NCI-H1092 treated with DMSO at 0.1 percent for 48 hours (cell line): ENCODE measurements at places on chromosomes 6 and 20.

GRCh38 chr20:3896853-3897583 lies 7.8 kb downstream of the PANK2 start:
- no peak for DNase-seq

DNA sequence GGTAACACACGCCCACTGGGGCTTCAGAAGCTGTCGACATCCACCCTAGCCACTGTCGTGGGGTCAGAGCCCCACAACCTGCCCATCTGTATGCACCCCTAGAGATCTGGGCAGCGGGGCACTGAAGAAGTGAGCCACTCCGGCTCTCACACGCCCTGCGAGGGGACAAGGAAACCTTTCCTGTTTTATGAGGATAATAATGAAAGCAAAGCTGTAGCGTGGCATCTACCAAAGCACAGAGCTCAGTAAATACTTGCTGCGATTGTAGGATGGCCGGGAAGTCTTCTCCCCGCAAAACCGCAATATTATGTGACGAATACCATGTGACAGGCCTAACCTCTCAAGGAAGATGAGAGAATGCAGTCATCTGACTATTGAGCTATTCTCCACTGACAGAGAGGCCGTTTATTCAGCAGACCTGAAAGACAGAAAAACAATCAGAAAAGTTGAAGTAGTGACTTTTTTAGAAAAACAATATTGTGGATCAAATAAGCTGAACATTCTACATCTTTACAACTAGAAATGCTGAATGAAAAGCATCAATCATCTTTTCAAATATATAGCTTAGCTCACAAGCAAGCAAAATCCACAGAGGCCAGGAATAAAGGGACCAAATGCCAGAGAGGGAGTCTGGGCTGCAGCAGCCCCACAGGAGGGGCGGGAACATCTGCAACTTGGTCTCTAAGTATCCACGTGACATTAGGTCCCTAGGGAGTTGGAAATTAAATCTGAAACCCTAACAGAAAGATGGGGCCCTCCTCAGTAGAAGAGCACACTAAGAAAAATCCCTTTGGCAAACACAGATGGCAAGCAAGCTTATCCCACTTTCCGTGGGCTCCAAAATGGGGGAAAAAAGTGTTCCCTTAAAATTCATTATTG lies 207.8 kb downstream of the TTLL2 start:
- DNase-seq = no peak

- peak; percentile 43 for DNase-seq
Observed at GRCh38 chr20:36199345-36200257, 36.7 kb upstream of the AAR2 start.

- DNase-seq = no peak
Observed at GRCh38 chr6:136527831-136528230, 22.4 kb downstream of the MAP7 start.

DNA sequence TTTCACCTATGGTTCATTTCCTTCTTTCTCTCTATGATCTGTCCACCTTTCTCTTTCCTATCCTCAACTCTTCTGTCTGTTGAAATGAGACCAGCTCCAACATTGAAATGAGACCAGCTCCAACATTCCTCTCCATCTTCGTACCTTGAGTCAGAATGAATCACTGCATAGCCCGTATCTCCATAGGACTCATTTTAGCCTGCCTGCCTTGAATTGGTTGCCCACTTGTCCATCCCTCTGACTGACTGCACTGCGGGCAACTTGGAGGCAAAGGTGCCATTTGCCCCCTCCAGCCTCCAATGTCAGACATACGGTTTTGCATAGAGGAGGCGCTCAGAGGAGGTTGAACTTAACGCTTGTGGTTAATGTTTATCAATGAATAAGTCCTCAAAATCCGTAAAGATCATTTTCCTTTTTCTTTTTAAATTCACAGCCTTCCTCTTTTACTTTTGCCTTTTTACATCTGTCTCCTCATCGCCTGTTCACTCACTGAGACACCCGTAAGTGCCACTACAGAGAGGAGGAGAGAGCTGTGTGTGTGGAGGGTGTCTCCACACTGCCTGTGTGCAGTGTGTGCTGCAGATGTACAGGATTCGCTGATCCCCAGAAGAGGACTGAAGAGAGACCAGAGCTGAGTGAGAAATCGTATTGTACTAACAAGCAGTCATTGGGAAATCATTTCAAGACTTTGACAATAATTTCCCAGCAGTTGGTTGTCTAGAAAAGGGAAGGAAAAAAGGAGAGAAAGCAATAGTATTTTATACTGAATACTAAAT lies 579.6 kb upstream of the MAP3K7 start:
- no peak for DNase-seq

GRCh38 chr6:115728171-115728570 lies 332.5 kb downstream of the FRK start:
- no peak for DNase-seq

DNA sequence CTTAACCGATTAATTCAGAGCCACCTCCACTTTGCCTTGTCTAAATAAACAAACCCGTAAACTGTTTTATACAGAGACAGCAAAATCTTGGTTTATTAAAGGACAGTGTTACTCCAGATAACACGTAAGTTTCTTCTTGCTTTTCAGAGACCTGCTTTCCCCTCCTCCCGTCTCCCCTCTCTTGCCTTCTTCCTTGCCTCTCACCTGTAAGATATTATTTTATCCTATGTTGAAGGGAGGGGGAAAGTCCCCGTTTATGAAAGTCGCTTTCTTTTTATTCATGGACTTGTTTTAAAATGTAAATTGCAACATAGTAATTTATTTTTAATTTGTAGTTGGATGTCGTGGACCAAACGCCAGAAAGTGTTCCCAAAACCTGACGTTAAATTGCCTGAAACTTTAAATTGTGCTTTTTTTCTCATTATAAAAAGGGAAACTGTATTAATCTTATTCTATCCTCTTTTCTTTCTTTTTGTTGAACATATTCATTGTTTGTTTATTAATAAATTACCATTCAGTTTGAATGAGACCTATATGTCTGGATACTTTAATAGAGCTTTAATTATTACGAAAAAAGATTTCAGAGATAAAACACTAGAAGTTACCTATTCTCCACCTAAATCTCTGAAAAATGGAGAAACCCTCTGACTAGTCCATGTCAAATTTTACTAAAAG lies 2.7 kb downstream of the FOXC1 start:
- peak; percentile 8 for DNase-seq

DNA sequence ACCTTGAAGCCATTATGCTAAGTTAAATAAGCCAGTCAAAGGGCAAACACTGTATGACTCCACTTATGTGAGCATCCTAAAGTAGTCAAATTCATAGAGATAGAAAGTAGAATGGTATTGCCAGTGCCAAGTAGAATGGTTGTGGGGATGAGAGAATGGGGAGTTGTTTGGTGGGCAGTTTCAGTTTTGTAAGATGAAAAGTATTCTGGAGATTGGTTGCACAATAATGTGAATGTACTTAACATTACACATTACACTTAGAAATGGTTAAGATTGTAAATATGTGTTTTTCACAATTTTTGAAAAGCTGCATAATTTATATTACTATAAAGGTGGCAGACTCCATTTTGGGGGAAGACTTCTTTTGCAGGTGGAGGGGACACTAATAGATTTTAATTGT lies 51.3 kb upstream of the CARMIL1 start:
- no peak for DNase-seq

- DNase-seq = no peak
Observed at GRCh38 chr6:18179770-18180356, 24.6 kb downstream of the KDM1B start.

- DNase-seq = no peak
Observed at GRCh38 chr6:165571068-165571682, 91.9 kb downstream of the PDE10A start.

GRCh38 chr6:16442031-16442430 lies 203.6 kb downstream of the GMPR start:
- DNase-seq = no peak

GRCh38 chr20:62652041-62652893 lies 10.0 kb downstream of the SLCO4A1 start:
- no peak for DNase-seq

- no peak for DNase-seq
Observed at GRCh38 chr6:138465007-138465645, 34.2 kb downstream of the NHSL1 start.

DNA sequence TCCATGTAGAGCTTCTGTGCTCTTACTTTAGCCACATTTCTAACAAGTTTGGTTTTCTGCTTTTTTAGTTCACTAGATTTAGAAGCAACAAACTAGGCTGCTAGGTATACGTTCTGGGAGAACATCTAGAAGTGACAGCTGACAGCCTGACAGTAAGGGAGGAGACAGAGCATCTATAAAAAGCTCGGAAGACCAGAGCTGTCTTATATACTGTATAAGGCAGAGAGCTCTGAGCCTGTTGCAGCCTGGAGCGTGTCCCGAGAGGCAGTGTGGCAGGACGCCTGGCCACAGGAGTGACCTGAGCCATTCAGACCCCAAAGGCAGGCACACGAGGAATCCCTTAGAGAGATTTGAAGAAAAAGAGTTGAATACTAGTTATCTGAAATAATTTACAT lies 24.6 kb downstream of the PPP1R14C start:
- no peak for DNase-seq

DNA sequence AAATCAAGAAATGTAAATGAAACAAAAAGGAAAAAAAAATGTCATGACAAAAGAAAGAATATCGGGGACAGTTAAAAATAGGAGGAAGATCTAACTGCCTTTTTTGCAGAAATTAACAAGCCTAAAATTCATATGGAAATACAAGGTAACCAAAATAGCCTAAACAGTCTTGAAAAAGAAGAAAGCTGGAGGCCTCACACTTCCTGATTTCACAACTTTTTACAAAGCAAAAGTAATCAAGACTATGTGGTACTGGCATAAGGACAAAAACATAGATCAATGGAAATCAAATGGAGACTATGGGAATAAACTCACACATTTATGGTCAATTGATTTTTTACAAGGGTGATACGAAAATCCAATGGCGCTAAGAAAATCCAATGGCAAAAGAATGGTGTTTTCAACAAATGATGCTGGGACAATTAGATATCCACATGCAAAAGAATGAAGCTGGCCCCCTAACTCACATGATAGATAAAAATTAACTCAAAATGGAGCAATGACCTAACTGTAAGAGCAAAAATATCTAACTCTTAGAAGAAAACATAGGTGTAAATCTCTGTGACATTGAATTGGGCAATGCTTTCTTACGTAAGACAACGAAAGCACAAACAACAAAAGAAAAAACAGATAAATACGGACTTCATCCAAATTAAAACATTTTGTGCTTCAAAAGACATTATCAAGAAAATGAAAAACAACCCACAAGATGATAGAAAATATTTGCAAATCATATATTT lies 24.5 kb downstream of the MAP3K5 start:
- DNase-seq = no peak
